HAP-1 (cell line): ENCODE measurements at places on chromosomes 3 and 15.

DNA sequence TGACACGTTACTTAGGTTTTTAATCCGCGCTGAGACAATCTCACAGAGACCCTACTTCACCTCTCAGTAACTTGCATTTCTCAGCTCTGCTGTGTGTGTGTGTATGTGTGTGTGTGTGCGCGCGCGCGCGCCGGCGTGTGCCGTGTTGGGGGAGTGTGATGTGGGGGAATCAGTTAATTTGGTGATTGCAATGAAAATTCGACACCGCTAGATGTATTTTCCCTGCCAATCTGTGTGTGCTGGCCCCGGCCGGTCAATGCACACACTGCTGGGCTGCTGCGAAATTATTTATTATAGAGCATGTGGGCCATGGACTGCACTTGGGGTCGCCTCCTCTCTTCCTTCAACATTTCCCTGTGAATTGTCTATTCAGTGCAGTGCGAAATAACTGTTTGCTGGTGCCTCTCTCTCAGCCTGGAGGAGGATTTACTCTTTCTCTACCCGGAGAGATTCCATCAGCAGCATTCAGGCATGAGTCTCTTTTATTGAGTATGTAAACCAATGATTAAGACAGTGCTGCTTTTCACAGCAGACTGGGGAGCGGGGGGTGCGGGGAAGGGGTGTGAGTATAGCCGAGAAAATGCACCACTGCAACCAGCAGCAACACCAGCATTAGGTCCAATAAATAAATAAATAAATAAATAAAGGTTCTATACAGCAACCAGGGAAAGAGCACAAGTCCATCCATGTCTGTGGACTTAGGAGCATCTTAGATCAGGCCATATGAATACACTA is 2.9 kb downstream of the CADM2 start:
- no peak for DNase-seq

- DNase-seq: no peak
These were observed 36.5 kb downstream of the ANAPC13 start for GRCh38 chr3:134449277-134449676.

DNA sequence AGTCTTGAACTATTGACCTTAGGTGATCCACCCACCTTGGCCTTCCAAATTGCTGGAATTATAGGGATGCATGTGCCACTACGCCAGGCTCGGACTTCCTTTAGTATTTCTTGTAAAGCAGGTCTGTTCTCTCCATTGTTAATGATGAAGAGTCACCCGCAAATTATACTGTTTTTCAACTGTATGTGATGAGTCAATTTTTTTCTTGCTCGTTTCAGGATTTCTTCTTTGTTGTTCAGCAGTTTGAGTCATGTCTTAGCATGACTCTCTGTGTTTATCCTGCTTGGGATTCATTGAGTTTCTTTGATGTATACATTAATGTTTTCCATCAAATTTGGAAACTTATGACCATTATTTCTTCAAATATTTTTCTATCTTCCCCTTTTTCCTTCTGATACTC is 28.9 kb downstream of the GRAMD1C start:
- no peak for DNase-seq

GRCh38 chr15:84949845-84950569 is 31.6 kb upstream of the PDE8A start:
- no peak for DNase-seq

- DNase-seq: no peak
These were observed 111.0 kb downstream of the NSUN3 start for GRCh38 chr3:94173673-94174434.

GRCh38 chr3:169907944-169908343 is 3.4 kb upstream of the SAMD7 start:
- no peak for DNase-seq
